ENCODE measurements at places on chromosomes 11 and 22. TPM values are rescaled to one million over a fixed set of nuclear protein-coding genes. Genes with fewer than 3 reads are reported as not detected.
A peak's percentile ranks its signal among the peaks of the same experiment; 100 is the strongest.

Gene SLC29A2
- 10.2 TPM for total RNA-seq

GRCh38 chr11:76830639-76831327 lies 29.9 kb upstream of the ACER3 start:
- DNase-seq, result peak; percentile 65

Gene SCUBE1
- 0.41 TPM for total RNA-seq

- DNase-seq, result peak; percentile 53
Measured at GRCh38 chr22:28822930-28823551, 22.7 kb upstream of the XBP1 start.

DNA sequence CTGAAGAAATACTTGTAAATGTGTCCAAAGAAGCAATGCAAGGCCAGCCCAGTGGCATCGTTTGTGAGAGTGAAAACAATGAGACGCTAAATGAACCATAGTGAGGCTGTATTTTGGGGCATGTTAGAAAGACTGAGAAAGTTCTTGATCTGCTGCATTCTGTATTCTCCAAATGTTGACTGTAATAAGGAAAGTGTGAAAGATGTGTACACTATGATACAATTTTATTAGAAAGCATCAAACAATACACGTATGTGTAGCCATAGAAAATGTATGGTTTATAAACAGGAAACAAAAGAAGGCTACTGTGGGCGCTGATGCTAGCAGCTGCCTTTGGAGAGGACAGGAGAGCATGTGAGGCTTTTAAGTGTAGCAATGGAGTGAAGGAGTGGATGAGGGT lies 233.5 kb upstream of the E2F8 start:
- DNase-seq, result no peak

DNA sequence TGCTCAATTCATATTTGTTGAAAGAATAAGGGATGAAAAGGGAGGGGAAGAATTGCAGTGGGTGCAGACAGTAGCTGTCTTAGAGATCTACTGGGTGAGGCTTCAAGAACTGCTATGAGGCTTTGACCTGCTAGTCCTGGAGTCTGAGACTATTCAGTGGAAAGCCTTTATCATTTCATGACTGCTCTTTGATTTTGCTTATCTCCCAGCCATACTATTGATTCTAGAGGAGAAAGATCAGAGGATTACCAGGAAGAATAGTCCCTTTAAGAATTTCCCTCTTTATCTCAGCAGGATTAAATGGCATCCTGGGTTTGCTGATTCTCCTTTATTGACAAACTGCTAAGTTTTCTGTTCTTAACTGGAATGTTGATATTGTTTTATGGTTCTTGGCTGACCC lies 107.5 kb upstream of the SORL1-AS1 start:
- no peak for DNase-seq

- peak; percentile 95 for DNase-seq
Measured at GRCh38 chr11:47004595-47005033, 68.1 kb downstream of the CSTPP1 start.

All from tongue (tissue), 3 donors.